ENCODE measurements at places on chromosomes 13 and 19.

- no peak for DNase-seq
Measured at GRCh38 chr13:33571618-33572017, 246.3 kb upstream of the RFC3 start.

DNA sequence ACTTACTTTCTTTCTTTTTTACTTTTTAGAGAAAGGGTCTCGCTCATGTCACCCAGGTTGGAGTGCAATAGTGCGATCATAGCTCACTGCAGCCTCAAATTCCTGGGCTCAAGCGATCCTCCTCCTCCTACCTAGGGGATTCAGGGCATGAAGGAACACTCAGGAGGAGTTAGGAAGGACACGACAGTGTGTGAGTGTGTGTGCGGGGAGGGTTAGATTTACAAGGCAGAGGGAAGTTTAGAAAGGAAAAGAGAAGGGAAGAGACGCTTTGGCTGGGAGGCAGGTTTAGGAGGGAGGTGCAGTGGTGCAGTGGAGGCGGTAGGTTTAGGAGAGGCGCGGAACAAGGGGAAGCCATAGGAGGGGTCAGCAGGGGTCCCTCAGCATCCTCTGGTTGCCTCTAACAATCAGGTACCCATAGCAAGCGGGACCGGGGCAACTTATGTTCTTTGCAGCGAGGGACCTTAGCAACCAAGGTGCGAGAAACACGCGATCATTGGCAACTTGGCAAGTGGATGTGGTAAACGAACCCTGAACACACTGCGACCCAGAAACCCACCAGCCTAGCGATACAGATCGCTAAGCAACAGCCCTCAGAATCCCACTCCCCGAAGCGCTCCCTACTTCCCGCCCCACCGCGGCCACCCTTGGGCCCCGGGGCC lies 501 bp downstream of the SIRT2 start:
- no peak for DNase-seq

DNA sequence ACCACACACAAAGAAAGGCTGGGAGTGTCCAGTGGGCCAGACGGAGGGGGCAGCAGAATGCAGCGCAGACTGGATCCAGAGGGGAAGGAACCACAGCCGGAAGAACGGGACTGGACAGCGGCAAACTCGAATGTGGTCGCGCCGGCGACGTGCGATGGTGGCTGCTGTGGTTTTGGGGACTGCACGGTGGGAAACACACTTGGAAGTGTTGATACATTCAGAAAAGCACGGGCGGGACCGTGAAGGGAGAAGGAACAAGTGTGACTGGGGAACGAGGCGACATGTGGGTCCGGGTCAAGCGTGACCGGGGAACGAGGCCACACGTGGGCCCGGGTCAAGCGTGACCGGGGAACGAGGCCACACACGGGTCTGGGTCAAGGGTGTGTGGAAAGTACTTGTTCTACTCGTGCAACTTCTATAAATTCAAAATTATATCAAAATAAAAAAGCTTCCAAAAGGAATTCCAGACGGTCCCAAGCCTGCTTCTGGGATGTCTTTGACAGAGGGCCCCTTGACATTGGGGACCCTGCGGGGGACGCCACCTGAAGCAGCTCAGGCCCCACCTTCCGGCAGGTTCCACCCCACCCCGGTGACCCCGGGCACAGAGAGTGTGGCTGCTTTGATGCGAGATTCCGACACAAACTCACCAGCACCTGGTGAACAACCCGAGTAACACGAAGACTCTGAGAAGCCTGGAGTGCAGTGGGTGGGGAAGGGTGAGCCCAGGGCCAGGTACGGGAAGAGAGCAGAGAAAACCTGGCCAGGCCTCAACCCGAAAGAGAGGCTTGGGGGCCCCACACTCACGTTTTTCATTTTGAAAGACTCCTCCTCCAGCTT lies 25.1 kb upstream of the C13orf46 start:
- no peak for DNase-seq

GRCh38 chr19:10230173-10230860 lies 814 bp downstream of the S1PR2 start:
- peak; percentile 33 for DNase-seq

DNA sequence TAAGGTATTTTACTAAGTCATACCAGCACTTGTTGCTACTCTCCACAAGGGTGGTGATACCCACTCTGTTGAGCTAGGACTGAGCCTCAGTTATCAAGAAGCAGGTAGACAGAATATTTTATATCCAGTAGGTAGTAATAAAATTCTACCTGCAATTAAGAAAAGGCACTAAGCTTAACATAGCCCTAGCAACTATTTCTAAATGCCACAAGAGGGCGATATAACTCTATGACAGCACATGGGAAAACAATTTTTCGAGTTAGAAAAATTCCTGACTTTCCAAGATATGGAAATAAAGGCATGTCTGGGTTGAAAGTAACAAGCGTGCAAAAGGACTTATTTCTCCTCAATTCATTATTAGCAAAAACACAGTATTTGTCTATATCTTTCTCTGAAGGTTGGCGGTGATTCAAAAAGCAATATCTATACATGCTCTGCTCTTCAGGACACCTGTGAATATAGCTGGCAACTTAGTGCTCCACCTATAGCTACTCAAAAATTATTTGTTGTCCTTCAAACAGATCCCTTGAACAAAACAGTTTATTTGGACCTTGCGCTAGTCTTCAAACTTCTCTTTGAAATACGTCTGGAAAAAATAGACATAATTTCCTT lies 14.7 kb downstream of the CCDC169 start:
- no peak for DNase-seq

DNA sequence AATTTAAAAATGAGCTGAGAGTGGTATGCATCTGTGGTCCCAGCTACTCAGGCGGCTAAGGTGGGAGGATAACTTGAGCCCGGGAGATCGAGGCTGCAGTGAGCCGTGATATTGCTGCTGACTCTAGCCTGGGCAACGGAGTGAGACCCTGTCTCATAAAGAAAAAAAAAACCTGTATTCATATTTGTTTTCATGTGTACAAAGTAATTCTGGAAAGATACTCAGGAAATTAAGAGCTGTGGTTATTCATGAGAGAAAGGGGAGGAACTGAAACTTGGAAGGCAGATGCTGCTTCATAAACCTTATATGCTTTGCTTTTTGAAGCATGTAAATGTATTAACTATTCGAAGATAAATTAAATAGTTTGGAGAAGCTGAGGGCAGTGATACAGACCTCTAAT lies 8.8 kb upstream of the RLN3 start:
- DNase-seq = no peak

Measured in activated naive CD4-positive, alpha-beta T cell treated with anti-CD3 and anti-CD28 coated beads, Interleukin-2, amount 50 U/mL, for 72 hours (primary cell).